ENCODE measurements at places on chromosomes 7 and 10.

- DNase-seq = no peak
These were observed 136.0 kb downstream of the COL28A1 start for GRCh38 chr7:7399707-7400106.

GRCh38 chr10:42997849-42998165 is 79.1 kb upstream of the RET start:
- no peak for DNase-seq

- DNase-seq = no peak
These were observed 103.5 kb upstream of the CELF2 start for GRCh38 chr10:10914144-10914543.

DNA sequence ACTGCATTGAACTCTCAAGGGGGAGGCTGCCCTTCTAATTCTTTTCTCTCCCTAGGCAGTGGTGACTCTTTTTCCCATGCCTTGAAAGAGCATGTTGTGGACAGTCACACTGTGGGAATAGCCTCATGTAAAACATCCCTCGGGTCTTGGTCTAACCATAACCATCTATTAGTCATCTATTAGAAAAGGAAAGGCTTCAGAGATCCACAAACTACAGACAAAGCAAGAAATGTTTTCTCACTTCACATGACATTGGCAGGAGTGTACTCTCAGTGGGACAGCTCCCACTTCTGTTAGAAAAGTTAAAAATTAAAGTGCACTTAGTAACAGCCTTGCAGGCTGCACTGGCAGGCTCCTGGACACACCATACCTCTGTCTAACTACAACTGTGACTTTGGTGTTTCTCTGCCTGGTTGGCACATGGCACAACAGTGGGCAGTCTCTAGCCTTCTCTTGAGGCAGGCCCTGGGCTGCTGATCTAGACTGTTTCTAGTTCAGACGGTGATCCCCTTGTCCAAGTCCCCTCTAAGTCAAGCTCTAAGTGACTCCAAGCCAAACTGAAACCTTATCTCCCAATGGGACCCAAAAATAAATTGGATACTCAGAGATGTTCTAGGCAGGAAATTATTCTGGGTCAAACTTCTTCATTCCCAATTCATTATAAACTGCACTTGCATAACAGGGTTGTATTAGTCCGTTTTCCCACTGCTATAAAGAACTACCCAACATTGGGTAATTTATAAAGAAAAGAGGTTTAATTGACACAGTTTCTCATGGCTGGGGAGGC is 57.9 kb upstream of the ITGB1 start:
- no peak for DNase-seq

DNA sequence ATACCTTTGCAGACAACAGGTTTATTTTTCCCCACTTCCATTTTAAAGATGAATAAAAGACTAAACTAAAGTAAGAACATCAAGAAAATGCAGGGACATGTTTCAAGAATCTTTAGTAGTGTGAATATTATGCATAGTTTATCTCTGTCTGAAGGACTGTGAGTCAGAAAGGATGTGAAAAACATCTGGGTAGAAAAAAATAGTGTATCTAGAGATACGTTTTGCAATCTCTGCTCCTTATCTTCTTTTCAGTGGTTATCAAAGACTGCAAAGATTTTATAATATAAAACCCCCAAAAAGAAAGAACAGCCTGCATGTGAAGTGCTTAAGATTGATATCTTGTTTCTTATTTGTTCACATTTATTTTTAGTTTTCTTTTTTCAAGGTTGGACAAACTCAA is 101.9 kb upstream of the ARHGAP21 start:
- DNase-seq = no peak

Measured in MG63 (cell line).